ENCODE measurements at places on chromosomes 2 and 18.

DNA sequence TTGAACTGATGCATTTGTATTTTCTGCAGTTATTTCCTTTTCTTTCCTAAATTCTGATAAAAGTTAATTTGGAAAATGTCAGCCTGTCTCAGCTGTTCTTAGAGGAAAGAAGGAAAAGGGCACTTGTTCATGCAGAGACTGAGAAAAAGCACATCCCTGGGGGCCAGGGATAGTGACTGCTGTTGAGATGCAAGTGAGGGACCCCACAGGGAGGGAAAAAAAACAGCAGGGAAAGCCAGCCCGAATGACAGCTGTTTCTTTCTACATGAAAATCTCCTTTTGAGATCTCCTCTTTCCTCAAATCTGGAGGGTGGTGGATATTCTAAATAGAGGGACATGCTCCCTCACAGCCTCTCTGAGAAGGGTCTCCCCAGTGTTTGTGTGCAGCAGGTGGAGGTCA is 14.0 kb upstream of the MTA3 start:
- DNase-seq, result no peak

- no peak for DNase-seq
Observed at GRCh38 chr2:235570256-235570655, 76.4 kb downstream of the AGAP1 start.

DNA sequence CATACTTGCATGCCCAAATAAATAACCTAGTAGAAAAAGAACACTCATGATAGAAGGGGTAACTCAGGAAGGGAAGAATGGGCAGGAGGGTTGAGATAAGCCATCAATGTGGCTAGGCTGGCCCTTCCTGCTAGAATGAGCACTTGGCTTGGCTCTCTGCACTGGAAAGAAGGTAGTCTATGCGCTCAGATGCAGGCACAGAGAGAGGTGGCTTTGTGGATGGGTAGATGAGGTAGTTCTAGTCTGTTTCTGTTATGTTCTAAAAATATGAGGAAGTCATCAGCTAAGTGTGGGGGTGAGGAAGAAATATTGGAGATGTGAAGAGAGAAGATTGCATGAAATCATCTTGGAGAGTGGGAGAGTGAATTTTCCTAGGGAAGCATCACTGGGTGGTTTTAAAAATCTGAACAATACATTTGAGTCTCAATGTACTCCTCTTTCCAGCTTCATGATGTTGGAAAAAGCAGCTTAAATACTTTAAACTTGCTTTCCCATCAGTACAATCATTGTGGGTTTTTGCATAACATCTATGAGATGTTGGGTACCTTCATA is 357.1 kb downstream of the CNTNAP5 start:
- DNase-seq, result no peak

DNA sequence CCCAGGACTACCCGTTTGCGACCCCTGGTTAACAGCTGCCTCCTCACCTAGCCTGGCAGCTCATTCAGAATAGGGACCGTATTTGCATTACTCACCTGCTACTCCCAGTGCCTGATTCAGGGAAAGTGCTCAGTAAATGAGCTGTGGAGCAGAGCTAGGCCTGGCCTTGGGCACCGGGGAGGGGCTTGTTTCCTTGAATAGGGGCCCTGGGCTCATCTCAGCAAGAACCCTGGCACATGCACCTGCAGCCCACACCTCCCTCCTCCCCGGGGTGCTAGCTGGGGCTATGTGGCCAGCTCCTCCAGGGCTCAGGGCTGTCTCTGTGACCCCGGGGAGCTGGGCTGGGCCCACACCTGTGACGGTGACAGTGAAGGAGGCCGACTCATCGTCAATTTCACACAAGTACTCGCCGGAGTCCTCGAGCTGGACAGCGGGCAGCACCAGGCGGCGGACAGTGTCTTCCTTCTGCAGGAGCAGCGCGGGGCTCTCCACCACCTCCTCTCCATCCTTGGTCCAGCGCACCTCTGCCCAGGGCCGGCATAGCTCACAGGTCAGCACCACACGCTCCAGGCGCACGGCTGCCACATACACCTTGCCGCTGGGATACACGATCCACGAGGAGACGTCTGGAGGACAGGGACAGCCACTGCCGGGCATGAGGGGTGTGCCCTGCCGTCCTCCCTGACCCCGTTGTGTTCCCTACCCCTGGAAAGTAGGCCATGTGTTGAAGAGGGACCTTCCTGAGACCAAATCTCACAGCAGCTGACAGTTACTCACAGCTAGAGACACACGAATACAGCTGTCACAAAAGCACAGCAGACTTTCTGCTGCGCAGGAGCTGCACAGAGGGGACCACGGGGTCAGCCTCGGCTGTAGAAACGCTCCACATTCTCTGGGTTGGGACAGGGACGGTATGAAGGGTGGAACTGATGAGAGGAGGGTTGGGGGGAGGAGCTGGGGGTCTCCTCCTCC is 9.0 kb downstream of the OBSL1 start:
- DNase-seq, result no peak

- DNase-seq, result no peak
Observed at GRCh38 chr18:79939096-79939495, 12.4 kb downstream of the SLC66A2 start.

DNA sequence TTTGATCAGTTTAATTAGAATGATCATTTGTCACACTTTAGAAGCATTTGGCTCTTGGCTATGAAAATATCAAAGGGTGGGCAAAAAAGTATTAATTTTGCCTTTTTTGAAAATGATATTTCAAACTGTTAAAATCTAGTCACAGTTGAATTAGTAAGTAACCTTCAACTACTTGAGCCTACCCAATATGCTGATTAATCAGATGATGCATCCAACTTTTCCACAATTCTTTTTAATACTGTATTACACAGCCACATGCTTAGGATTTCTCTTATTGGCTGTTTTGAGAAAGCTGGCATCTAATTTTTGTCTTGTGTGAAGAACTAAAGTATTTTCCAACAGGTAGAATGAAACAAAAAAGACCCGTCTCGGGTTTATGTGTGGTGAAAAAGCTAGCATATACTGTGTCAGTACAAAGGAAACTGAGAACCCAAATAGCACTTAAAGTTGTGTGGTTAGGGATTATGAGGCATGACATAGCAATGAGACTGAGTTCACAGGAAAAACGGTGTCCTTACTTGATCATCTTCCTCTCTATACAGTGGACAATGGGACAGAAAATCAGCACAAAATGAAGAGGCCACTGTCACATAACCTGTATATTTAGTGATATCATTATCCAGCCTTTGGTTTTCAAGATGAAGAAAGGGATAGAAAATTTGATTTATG is 11.7 kb downstream of the OSBPL6 start:
- DNase-seq, result no peak

DNA sequence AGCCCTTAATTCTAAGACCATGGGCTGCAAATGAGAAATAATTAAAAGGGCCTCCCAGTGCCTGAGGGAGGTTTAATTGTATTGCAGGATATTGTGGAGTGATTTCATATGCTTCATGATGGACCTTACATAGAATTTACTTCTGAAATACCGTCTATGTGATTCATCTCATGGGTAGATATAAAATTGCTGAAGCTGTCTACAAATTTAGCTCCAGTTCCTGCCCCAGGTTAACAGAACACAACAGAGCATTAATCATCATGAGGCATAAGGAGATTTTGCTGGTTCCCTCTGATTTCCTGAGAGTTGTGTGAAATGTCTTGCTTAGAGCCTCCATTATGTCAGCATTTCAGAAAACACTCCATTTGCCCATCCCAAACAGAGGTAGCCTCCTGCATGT is 770 bp downstream of the UPP2 start:
- no peak for DNase-seq

DNA sequence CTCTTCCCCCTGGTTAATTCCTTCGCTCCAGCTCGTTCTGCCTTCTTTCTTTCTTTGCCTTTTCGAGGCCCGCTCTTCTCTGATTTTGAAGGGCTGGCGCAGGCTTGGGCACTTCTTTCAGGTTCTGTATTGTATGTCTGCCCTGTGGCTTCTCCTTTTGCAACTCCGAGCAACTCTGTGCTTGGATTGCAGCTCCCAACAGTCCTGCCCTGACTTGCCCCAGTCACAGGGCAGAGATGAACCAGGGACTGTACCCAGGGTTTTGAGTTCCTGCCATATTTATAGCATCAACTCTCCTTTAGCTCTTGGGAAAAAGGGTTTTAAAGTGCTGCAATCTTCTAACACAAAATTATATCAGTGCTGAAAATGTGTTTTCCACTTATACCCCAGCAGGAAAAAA is 31.1 kb upstream of the CD8A start:
- DNase-seq, result no peak

- peak; percentile 62 for DNase-seq
Observed at GRCh38 chr2:101152272-101153076, 1.3 kb upstream of the TBC1D8 start.

DNA sequence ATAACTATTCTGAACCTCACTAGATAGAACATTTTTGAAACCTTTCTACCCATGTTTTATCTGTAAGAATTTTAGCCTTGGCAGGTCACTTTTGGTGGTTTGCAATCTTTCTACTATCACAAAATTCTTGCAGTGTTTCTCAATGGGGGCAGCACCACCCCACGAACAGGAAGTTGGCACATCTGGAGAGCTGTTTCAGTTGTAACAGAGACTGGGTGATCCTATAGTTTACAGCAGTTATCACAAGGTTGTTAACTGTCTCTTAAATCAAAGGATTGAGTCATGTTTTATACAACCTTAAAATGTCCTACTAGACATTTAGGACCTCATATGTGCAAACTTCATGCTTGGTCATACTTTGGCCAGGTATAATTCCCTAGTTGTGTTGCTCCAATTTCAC is 829.2 kb downstream of the ERBB4 start:
- no peak for DNase-seq

- DNase-seq, result peak; percentile 6
Observed at GRCh38 chr2:3785220-3785889, 82.0 kb downstream of the DCDC2C start.

DNA sequence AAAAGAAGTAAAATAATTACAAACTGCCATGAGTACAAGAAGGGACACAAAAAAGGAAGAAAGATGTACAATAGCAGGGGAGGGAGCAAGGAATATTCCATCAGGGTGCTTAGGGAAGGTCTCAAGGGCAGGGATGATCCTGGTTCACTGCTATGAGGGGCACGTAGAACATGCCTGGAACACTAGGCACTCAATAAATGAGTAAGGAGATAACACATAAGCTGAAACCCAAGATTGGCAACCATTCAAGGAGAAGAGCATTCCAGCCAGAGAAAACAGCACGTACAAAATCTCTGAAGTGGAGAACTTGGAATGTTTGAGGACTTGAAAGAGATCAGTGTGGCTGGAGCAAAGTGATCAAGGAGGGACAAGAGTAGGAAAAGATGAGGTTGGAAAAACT is 103.2 kb downstream of the FAM161A start:
- no peak for DNase-seq

DNA sequence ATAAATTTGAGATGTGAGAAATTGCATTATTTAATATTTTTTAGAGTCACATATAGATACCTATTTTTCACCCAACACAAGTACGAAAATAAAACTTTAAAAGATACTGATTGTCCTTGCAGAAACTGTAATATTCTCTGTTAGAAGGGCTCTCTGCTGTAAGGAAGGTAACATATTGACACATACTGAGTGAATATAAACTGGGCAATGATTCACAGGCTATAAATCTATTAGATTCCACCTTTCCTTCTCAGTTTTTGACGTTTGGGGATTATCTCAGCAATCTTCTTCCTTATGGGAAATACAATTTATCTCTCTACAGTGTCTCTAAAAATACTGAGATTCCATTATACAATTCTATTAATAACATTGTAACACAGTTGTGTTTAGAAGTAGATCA is 229.1 kb upstream of the MAP2 start:
- no peak for DNase-seq

DNA sequence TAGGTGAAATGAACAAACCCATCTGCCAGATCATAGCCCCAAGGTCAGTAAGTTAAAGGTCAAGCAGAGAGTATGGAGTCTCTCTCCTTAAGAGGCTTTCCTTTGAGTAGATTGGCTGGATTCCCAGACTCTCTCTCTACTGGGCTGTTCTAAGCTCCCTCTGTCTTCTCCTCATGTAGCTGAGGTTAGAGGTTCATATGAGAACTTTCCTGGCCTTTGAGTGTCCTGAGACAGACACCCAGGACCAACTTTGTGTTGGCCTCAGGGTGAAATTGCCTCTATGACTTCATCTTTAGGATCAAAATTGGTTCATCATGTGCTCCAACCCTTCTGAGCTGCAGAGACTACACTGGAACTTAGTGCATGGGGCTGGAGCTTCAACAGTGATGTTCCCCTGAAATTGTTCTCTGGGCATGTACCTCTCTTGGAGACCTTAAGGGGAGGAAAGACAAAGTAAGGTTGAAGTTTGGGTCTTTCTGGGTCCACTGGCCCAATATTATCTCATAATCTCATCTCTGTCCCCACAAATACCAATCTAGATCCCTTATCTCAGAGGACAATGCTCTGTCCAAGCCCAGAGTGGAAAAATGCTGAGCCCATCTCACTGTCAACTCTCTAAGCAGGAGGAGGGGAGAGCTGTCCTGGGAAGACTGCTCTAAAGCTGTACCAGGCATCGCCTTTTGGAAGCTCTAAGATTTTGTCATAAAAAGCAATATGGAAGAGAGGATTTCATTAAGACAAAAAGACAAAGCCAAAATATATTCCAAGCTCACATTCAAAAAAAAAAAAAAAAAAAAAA is 177.3 kb upstream of the ARL4C start:
- no peak for DNase-seq

GRCh38 chr18:32156855-32157254 is 33.0 kb upstream of the MEP1B start:
- no peak for DNase-seq

- DNase-seq, result no peak
Observed at GRCh38 chr2:65420712-65421431, 11.5 kb downstream of the SPRED2 start.

GRCh38 chr2:61172671-61173070 is 10.7 kb downstream of the C2orf74 start:
- no peak for DNase-seq

- no peak for DNase-seq
Observed at GRCh38 chr2:189131991-189132390, 47.6 kb downstream of the COL5A2 start.

- DNase-seq, result no peak
Observed at GRCh38 chr2:86037795-86038192, 67.9 kb downstream of the POLR1A start.

- DNase-seq, result no peak
Observed at GRCh38 chr2:127632592-127633489, 13.1 kb upstream of the GPR17 start.

GRCh38 chr2:239222312-239222660 is 178.5 kb downstream of the HDAC4 start:
- no peak for DNase-seq

GRCh38 chr2:81050580-81051095 is 746.1 kb upstream of the LRRTM1 start:
- DNase-seq, result no peak

GRCh38 chr2:230557065-230557464 is 141.1 kb downstream of the SP100 start:
- DNase-seq, result no peak

- no peak for DNase-seq
Observed at GRCh38 chr18:44602380-44602779, 78.3 kb upstream of the SETBP1 start.

GRCh38 chr2:40450796-40451430 is 977 bp downstream of the SLC8A1 start:
- peak; percentile 76 for DNase-seq

- no peak for DNase-seq
Observed at GRCh38 chr2:33377048-33377447, 99.4 kb upstream of the RASGRP3 start.
